ENCODE measurements at places on chromosomes 13 and 19.

DNA sequence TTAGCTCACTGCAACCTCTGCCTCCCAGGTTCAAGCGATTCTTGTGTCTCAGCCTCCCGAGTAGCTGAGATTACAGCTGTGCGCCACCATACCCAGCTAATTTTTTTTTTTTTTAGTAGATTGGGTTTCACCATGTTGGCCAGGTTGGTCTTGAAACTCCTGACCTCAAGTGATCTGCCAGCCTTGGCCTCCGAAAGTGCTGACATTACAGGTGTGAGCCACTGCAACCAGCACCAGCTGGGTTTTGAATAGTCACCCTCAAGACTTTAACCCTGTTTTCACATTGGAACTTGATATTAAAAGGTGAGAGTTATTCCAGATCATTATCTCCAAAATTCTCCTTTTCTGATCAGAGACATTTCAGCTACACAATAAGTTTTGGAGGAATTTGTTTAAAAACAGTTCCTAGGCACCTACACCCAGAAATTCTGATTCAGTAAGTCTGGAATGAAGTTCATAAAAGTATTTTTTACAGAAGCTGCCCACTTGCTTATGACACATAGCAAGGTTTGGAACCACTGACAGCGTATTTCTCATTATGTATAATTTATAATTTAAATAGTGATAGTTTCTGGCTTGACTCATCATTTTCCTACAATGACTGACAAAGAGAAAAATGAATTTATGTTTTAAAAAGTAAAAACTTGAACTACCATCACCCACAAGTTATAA, 417.3 kb downstream of the DIAPH3 start:
- DNase-seq: peak; percentile 7

DNA sequence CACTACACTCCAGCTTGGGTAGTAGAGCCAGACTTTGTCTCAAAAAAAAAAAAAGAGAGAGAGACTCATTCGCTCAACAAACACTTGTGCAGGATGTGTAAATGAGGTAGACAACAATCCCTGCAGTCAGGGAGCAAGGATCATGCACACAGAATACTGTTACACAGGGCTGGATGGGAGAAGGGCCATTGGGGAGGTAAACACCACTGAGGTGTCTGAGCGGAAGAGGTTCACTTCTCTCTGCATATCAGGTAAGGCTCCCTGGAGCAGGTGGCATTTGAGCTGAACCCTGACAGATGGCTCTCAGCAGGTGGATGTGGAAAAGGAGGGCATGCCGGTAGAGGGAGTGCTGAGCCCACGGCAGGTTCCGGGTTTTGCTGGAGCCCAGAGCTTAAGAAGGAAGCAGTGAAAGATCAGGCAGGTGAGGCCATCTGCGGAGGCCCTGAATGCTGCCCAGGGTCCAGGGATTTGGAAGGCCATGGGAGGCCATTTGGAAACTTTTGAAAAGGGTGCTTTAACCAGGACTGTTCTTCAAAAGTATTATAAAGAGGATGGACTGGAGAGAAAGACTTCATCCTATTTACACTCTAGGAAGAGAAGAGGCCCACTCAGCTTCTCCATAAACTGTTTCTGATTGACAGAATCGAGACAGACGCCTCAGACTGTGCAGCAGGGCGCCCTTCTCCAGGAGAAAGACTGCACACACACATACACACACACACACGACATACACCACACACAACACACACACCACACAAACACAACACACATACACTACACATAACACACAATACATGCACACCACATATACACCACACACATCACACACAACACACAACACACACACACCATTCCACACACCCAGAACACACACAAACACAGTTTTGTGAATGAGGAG, 199.4 kb downstream of the USP12 start:
- no peak for DNase-seq

GRCh38 chr13:28137596-28137995, 749 bp upstream of the PAN3 start:
- DNase-seq: no peak

DNA sequence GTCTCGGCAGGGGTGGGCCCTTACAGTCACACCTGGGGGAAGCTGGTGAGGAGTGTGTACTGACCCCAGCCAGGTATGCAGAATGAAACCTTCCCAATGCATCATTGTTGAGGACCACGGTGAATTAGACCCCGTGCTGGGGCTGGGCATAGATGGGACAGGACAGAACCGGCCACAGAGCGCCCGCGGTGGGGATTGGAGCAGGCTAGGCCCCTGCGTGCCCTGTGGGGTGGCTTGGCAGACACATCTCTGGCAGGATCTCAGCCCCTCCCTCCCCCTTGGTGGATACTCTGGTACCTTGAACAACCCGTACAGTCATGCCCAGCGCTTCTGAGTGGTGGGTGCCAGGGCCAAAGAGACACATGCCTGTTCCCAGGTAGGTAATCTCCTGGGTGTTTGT, 200.6 kb downstream of the TEX29 start:
- DNase-seq: no peak

Measured in amniotic stem cell (primary cell).